ENCODE measurements at places on chromosomes 7 and 10. TPM values are rescaled to one million over a fixed set of nuclear protein-coding genes. Genes with fewer than 3 reads are reported as not detected.

The GALNT17 gene
- not detected for total RNA-seq

The HOXA13 gene
- not detected for total RNA-seq

The VIPR2 gene
- 0.23 TPM for total RNA-seq

GRCh38 chr10:49737474-49738201, 24.5 kb downstream of the OGDHL start:
- no peaks in the 10 kb centered on the region for H3K27me3 ChIP-seq
- no peak for DNase-seq
- no peak overlapping the region for H3K4me3 ChIP-seq
- H3K27ac ChIP-seq = no peak overlapping the region

DNA sequence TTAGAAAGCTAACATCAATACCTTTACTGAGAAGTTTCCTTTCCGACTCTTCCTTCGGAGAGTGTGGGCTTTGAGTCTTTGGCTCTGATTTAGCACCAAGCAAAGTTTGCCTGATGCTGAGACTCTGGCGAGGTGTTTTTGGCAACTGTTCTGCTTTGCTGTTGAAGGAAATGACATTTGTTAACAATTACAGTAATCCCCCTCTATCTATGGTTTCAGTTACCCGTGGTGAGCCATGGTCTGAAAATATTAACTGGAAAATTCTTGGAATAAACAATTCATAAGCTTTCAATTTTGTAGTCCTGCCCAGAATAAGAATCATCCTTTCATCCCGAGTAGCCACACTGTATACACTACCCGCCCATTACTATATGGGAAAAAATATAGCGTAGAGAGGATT, 126.3 kb downstream of the ARHGAP21 start:
- no peak overlapping the region for H3K27ac ChIP-seq
- H3K4me3 ChIP-seq = no peak overlapping the region
- no peak for DNase-seq
- peaks cover 9% of the 10 kb centered on the region for H3K4me1 ChIP-seq
- H3K27me3 ChIP-seq = no peaks in the 10 kb centered on the region

- no peak overlapping the region for H3K4me3 ChIP-seq
- peaks cover 4% of the 10 kb centered on the region for H3K27me3 ChIP-seq
- no peaks in the 10 kb centered on the region for H3K36me3 ChIP-seq
- H3K4me1 ChIP-seq = no peaks in the 10 kb centered on the region
- no peak for DNase-seq
- no peak overlapping the region for H3K27ac ChIP-seq
Measured at GRCh38 chr7:66281678-66282590, 76.8 kb downstream of the TPST1 start.

GRCh38 chr7:108016841-108017775, 14.1 kb upstream of the LAMB1 start:
- H3K4me1 ChIP-seq = no peaks in the 10 kb centered on the region
- peaks cover 23% of the 10 kb centered on the region for H3K27me3 ChIP-seq
- no peaks in the 10 kb centered on the region for H3K36me3 ChIP-seq
- no peak overlapping the region for H3K4me3 ChIP-seq
- no peak overlapping the region for H3K27ac ChIP-seq
